ENCODE measurements at places on chromosomes 13 and 19.

GRCh38 chr19:4523306-4524110, 5.2 kb upstream of the PLIN4 start:
- no peak for DNase-seq

DNA sequence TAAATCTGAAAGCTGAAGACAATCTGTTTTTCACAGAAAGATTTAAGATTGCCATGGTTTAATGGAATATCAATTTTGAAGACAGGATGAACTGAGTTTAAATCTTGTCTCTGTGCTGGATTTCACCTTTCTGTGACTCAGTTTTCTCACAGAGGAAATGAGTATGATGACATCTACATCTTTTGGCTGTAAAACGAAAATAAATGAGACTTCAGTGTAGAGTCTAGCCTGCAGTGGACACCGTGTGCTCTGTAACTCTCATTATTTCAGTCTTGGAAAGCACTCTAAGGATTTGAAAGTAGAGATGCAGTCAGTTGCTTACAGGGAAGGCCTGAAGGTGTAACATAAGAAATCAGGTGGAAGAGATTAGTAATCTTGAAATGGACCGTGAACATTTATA, 150.4 kb downstream of the NALCN start:
- no peak for DNase-seq

GRCh38 chr13:20206065-20206697, 13.4 kb upstream of the GJB2 start:
- no peak for DNase-seq

GRCh38 chr13:98906746-98907502, 70.9 kb downstream of the DOCK9 start:
- no peak for DNase-seq

GRCh38 chr13:99374994-99375737, 68.0 kb upstream of the GPR183 start:
- no peak for DNase-seq

GRCh38 chr19:28736528-28736927, 476.4 kb downstream of the UQCRFS1 start:
- DNase-seq: no peak

DNA sequence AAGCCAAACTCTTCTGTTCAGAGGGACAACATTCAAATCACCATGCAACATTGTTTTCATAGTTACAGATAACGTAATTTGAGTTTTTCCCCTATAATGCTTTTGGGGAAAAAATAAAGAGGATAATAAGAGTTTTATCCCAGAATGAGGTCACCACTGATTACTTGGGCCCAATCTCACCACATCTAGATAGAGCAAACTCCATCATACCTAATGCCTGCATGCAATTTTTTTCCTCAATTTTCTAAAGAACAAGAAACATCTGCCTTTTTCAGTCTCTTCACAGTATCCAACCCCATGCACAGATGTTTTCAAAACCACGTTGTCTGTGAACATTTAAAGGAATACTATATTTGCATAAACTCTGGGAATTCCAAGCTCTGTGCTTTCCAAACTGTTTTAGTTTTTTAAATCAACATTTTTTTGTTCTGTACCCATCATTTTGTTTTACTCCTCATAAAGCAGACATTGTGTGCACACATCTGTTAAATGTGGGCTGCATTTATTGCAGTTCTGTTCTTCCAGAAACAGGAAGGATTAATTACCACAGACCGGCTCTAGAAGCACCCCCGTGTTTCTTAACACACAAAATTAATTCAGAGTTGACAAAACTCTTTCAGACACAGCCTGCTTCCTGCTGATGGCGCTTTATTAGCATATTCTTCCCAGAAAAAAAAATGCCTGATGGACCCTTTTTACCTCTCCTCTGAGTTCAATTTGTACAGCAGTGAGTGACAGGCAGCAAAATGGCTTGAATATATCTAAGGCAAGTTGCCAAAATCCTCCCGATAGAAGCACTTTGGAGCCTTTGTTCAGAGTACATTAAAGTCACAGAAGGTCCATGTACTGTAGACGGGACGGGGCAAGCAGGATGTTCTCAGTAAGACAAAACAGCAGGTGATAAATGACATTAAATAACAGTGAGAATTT, 1171.9 kb downstream of the EFNB2 start:
- DNase-seq: no peak

DNA sequence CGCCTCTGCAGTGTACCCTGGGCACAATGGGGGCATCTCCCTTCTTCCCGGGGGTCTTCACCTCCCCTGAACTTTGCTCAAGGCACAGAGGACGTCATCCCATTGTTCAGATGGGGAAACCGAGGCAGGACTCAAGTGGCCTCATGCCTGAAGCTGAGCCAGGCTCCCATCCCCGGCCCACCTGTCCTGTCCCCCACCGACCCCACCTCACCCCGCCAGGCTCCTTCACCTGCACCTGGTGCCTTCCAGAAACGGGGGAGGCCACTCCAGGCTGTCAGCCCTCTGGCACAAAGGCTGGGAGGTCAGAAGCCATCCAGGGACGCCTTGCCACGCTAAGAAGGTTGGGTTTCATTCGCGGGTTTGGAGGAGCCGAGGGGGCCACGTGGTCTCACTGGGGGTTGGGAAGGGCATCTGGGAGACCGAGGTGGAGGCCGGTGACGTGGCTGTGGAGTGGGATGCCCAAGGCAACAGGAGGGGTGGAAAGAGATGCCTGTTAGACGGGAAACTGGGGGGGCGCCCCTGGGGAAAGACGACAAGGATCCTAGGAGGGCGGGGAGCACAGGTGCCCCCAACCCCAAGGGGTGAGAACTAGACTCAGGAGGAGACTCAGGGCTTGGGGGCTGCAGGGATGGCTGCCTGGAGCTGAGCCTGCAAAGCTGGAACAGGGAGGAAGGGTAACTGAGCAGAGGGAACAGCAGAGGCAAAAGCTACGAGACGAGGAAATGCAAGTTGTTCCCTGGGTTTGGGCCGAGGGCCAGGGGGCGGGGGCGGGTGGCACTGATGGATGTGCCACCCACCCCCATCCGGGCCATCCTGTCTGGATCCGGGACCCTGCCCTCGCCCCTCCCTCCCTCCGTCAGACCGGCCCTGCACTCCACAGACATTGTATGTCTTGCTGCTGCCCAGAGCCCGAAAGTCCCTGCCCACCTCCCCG, 6.0 kb upstream of the TCF3 start:
- no peak for DNase-seq

- DNase-seq: no peak
These were observed 3.8 kb downstream of the PROSER1 start for GRCh38 chr13:39034085-39034484.

DNA sequence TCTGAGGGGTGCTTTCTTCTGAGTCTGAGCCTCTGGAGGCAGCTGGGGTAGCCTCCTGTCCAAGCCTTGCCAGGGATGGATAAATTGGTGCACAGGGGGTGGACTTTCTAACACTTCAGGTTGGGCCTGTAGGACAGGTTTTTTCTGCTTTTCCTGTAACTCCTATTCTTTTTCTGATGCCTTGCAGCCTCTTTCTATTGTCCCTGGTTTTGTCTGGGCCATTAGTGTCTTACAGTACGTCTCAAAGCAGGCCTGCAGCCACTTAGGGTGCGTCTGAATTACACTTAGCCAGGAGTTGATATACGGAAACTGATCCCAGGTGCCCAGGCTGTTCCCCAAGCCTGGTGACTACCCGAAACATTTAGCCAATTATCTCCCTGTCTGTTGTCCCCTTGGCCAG, 213.3 kb upstream of the HTR2A start:
- DNase-seq: no peak

GRCh38 chr19:36032251-36033104, at the start of gene CLIP3:
TSS of gene CLIP3 (minus strand) at chr19:36032873. CDS start at chr19:36032357, 516 bp downstream.
- no peak for DNase-seq

GRCh38 chr13:111007209-111007608, 92.3 kb upstream of the ANKRD10 start:
- no peak for DNase-seq

DNA sequence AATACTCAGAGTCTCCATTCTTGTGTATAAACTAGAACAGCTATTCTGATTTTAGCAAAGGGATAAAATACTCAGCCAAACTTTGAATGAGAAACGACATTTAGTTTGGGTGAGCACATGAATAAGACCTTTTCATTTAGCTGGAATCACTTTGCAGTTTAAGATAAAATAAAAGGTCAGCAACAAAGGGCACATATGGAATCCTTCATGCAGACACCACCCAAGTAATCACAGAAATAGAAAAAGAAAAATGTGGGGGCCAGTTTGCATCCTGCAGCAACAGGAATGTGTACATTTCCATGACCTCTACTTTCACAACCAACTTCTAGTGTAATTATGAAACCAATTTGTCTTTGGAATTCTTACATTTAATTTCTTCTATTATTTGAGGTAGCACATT, 1637.4 kb downstream of the PCDH9 start:
- no peak for DNase-seq

DNA sequence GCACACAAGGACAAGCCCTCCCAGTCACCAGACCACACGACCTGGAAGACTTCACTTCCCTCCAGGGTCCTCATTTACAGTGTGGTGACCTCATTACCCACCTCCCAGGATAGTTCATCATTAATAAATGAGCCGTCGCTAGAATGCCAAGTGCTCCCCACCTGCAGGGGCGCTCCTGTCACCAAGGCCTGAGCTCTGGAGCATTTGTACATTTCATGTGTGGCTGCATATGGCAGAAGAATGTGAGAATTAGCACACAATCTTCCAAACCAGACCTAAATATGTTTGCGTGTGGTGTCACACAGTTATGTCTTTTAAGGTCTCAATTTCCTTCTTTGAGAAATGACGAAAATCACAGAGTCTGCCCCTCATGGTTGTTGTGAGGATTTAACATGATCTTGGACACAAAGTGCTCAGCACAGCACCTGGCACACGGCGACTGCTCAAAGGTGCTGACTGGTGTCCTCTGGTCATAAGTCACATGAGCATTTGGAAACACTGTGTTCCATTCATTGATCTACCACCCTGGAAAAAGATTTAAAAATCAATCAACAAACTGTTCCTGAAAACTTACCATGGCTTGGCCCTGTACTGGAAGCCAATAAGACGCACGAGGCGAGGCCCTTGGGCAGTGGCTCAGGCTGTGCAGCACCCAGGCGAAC, 150.6 kb upstream of the SPACA7 start:
- DNase-seq: no peak

GRCh38 chr19:14146789-14147216, 10.4 kb upstream of the ASF1B start:
- DNase-seq: no peak

DNA sequence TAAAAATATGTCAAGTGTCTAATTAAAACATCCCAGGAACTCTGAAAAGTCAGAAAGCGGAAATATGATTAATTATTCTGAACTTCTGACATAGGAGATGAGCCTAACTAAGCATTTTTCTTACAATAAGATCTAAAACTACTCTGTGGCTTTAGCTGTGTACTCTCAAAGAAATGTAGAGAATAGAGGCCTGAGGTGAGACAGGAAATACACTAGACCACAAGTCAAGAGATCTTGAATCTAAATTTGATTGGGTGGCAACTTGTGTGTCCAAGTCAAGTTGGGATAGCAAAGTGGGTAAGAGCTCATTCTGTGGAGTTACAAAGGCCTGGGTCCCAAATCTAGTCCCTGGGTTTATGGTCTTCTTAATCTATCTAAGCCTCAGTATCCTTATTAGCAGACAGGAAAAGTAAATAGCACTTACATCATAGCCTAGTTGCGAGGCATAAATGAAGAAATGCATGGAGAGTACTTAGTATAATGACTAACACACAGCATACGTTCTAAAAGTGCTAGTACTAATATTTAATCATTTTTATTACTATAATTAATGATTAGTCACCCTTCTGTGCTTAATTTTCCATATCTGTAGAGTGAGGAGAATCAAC, 9.4 kb upstream of the LRRC63 start:
- no peak for DNase-seq

DNA sequence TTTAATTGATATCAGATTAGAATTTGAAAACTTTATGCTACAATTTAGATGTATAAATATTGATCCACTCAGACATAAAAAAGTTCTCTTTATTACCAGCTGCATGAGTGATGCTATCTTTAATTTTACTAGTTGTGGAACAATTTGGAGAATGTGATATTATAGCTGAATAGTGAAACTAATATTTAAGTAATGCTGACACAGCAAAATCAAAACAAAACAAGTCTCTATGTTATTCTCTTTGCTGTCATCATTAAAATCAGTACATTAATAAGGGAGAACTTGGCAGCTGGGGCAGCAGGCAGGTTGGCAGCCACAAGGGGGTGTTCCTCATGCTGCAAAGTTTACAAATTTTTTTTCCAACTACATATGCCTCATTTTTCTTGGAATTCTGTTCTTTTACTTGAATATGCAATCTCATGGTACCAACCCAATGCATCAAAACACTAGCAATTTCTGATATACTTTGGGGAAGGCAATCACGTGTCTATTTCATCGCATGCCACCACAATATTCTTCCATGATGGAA, 585.3 kb downstream of the FGF9 start:
- no peak for DNase-seq

DNA sequence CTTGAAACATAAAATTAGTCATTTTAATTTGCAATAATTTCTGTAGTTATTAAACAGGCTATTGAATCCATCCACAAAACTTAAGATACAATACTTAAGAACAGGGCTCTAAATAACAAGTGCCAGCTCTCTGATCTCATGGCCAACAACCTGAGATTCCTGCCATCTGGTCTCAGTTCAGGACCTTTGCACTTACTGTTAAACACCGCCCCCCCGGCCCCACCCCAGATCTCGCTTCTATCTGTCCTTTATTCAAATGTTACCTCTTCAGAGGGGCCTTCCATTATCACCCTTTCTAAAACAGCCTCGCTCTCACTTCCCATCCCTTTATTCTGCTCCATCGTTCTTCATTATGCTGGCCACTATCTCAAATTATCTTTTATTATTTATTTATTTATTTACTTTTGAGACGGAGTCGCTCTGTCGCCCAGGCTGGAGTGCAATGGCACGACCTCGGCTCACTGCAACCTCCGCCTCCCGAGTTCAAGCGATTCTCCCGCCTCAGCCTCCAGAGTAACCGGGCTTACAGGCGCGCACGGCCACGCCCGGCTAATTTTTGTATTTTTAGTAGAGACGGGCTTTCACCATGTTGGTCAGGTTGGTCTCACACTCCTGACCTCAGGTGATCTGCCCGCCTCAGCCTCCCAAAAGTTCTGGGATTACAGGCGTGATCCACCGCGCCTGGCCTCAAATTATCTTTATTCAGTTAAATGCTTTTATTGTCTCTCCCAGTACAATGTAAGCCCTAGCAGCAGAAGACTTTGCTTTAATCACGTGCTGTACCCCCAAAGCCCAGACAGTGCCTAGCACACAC, 838 bp upstream of the SNRNP70 start:
- peak; percentile 8 for DNase-seq

DNA sequence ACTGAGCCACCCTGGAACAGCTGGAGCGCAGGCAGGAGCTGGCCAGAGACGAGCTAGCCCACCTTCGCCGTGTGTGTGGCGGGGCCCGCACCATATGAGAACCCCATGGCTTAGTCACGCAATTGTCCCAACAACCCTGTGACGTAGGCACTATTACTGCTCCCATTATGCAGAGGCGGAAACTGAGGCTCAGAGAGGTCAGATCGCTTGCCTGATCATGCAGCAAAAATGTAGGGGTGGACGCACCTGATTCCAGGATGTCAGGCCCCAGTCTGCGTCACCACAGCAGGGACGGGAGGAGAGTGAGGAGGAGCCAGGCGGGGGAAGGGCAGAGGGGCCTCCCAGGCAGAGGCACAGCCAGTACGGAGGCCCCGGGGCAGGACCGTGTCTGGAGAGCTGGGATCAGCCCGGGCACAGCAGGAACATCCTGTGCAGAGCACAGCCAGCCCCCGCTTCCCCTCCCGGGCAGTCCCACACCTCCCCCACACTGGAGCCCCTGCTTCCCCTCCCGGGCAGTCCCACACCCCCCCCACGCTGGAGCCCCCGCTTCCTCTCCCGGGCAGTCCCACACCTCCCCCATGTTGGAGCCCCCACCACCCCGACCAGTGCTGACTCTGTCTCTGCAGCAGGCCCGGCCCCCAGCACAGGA, 16.7 kb downstream of the PIP5K1C start:
- DNase-seq: no peak

Measured in tibial nerve (tissue), 4 donors.